NCI-H1105 treated with DMSO at 0.1 percent for 48 hours (cell line): ENCODE measurements at places on chromosomes 12 and 14.

DNA sequence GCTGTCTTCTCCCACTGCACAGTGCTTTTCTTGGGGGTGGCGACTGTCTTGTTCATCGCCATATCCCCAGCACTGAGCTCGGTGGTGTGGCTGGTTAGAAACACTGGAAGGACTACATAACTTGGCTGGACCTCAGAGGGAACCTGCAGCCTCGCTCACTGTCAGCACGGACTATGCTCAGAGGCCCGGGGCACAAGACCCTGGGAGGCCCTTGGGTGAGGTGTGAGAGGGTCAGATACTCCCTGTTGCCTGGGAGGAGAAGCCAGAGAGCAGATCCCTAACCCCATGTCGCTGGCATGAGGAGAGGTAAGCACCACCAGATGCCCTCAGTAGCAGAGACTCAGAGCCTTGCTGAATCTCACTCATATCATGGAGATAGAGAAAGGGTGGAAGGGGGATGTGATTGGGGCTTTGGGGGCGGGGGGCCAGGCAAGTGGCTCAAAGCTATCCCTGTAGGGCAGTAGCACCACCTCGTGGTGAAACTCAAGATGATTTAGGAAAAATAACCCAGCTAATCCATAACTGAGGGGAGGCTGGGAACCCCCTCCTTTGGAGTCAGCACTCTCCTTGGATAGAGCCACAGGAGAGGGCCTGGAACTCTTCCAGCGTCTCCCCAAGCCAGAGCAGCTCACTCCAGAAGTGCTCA, 18.7 kb upstream of the HDAC7 start:
- peak; percentile 9 for DNase-seq

DNA sequence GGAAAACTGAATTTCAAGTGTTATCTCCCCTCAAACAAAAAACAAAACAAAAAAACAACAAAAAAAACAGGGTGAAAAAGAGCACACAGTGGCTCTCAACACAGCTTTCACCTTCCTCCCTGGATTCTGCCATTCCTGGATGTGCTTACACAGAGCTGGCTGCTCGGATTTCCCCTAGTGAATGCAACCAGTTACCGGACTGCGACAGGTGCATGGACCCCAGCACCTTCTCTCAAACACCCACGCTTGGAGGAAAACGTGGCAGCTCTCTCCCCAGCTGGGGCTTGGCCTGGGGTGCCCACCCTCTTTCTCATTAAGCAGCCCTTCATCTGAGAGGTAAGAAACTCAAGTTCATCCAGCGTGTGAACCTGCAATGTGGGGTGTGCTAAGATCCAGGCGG, 33.5 kb upstream of the DICER1 start:
- no peak for DNase-seq

DNA sequence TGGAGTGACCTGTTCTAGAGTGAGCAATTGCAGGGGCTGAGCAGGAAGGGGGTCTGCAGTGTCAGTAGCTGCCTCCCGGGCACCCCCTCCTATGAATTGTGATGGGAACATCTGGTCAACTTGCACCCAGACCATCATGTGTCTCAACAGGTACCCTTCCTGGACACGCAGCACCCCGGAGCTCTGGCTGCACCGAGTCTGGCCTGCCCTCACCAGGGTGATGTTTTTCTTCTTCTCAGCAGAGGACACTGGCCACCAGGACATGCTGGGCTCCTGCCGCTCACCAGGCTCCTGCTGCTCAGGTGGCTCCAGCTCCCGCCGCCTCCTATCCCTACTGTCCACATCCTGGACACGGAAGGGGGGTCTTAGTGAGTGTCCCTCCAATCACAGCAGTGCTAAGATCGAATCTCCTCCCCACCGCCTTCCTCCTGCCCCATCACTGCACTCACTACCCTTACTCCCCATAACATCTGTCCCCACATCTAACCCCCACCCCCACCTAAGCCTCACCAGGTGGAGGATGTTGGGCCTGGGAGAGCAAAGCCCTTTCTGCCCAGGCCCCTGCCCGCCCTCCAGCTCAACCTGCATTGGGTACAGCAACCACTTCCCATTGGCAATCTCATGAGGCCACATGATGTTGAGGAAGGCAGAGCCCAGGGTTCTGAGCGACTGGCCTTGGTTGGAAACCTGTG, 14.9 kb downstream of the ITGA7 start:
- no peak for DNase-seq

GRCh38 chr12:12983420-12984035, 16.5 kb downstream of the HEBP1 start:
- peak; percentile 79 for DNase-seq

DNA sequence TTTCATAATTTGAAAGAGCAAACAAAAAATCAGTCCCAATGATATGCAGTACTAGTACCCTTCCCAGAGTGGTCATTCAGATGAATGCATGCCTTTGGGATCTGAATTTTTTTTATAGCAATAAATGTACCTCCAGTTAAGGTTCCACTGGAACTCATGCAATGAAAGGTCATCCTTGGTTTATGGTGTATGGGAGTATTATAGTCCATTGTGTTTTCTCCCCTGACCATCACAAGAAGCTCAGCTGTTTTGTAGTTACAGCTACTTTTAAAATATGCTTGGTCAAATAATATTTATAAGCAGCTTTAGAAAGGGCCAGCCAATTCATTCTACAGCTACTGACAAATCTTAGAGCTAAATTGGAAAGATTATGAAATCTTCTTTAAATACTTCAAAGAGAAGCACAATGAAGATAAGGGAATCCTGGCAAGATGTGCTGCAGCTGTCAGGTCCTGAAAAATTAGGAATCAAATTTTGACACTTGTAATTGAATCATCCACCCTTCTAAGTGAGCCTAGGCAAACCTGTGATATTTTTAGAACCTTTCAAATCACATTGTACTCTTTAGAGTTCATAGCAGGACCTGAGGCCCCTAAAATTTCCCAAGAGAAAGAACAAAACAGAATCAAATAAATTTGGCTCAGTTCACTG, 46.5 kb downstream of the IFT81 start:
- DNase-seq, result no peak

DNA sequence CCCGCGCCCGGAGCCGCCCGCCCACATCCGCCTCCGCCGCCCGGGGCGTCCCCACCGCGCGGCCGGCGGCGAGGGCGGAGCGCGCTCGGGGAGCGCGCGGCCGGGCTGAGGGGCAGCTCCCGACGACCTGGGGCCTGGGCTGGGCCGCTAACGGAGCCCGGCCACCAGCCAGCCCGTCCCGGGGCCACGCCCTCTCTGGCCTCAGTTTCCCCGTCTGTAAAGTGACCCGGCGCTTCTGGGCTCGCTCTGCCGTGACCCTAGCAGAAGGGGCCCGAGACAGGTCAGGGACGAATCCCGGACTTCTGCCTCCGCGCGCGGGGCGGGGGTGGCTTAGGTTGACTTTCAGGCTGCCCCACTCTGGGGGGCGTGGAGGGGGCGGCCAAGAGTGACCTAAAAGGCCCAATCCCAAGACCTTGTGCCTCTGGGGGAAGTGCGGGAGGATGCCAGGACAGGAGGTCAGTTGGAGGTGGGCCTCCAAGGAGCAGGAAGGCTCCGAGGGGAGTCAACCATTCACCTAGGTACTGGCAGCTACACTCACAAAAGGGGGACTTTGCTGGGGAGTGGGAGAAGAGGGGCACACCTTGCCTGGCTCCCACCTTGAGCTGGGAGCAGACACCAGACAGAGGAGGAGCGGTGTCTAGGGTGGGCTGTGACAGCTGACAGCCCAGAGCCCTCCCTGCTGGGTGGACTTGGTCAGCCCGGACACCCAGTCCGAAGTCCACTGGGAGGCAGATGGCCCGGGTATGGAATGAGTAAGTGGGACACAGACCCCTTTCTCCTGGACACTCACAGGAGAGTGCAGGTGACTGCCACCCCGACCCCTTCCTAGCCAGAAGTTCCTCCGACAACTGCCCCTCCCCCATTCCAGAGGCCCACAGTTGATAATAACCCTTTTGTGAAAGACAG, 486 bp upstream of the AKT1 start:
- DNase-seq, result no peak

DNA sequence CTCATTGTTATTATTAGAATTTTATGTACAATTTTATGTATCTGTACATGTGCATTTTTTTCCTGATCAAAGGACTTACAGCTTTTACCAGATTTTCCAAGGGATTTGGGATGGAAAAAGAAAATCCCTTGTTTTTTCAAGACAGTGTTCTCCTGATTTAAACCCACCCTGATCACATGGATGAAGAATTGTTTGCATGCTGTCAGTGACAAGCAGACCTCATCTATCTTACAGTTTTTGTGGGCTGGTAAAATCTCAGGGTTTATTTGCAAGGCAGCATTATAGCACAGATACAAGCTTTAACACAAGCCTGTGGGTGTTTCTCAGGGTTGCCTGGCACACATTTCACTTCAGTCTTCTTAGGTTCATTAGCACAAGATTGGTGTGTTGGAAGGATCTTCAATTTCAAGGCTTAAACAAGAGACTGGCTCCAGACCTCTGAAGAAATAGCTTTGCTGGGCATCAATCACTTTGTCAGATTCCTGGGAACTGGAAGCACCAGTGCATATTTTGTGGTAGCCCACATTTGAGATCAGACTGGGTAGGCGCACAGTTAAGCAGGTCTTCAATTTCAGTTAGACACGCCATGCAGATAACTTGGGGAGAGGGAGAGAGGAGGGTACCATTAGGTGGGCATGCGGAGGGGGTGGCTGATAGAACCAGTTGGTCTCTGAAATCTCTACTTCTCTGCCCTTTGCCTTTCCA, 118.0 kb downstream of the TBX5 start:
- no peak for DNase-seq

DNA sequence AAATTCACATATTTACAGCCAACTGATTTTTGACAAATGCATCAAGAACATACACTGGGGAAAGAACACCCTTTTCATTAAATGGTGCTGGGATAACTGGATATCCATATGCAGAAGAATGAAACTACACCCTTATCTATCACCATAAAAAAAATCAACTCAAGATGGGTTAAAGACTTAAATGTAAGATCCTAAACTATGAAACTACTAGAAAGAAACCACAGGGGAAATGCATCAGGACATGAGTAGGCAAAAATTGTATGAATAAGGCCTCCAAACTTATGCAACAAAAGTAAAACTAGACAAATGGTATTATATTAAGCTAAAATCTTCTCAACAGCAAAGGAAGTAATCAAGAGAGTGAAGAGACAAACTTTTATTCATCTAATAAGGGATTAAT, 242.6 kb downstream of the CPNE8 start:
- no peak for DNase-seq

GRCh38 chr12:12749433-12749832, 32.3 kb downstream of the CDKN1B start:
- no peak for DNase-seq
